ENCODE measurements at places on chromosomes 1 and 21.
A peak's percentile ranks its signal among the peaks of the same experiment; 100 is the strongest.

DNA sequence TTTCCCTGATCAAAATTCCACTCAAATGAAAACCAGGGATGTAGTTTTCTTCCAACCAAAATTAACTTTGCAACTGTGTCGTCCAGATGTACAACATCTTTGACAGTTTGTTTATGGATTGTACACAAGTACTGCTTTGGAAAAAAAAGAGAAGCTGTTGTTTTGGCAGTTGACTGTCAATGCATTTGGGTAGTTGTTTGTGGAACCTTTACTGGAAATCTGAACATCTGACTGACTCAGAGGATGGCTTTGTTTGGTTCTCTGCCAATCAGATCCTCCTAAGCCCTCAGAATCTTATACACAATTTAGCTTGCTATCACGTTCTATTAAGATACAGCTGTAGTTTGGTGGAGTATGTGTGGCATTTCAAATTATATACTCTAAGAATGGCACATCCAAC, 195.0 kb downstream of the KCNK2 start:
- no peak for DNase-seq

- DNase-seq, result no peak
Measured at GRCh38 chr1:96763514-96763913, 41.9 kb downstream of the PTBP2 start.

GRCh38 chr1:81662913-81663526, 137.7 kb upstream of the ADGRL2 start:
- no peak for DNase-seq

DNA sequence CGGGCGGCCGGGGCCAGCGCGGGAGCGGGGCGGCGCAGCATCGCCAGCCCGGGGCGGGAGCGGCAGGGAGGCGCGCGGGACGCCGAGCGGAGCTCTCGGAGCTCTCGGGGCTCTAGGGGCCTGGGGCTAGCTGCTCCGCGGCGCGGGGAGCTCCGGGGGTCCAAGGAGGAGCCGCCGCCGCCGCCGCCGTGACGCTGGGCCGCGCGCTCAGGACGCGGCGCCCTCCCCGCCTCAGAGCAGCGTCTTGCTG, 147 bp downstream of the CLSTN1 start:
- no peak for DNase-seq

DNA sequence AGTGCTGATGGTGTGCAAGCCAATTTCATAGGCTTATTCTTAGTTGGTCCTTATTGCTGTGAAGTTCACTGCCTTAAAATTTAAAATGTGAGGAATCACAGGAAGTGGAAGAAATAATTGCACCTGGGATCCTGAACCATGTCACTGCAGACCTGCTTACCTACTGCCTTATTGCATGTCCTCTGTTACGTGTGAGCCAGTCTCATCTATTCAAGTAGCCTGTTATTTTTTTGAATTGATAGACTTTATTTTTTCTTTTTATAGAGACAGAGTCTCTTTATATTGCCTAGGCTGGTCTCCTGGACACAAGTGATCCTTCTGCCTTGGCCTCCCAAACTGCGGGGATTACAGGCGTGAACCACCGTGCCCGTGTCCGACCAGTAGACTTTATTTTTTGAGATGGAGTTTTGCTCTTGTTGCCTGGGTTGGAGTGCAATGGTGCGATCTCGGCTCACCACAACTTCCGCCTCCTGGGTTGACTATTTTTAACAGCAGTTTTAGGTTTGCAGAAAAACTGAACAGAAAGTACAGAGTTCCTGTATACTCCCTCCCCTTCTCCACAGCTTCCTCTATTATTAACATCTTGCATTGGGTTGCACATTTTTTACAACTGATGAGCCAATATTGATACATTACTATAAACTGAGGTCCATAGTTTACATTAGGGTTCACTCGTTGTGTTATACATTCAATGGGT, 14.0 kb upstream of the DISC1 start:
- no peak for DNase-seq

DNA sequence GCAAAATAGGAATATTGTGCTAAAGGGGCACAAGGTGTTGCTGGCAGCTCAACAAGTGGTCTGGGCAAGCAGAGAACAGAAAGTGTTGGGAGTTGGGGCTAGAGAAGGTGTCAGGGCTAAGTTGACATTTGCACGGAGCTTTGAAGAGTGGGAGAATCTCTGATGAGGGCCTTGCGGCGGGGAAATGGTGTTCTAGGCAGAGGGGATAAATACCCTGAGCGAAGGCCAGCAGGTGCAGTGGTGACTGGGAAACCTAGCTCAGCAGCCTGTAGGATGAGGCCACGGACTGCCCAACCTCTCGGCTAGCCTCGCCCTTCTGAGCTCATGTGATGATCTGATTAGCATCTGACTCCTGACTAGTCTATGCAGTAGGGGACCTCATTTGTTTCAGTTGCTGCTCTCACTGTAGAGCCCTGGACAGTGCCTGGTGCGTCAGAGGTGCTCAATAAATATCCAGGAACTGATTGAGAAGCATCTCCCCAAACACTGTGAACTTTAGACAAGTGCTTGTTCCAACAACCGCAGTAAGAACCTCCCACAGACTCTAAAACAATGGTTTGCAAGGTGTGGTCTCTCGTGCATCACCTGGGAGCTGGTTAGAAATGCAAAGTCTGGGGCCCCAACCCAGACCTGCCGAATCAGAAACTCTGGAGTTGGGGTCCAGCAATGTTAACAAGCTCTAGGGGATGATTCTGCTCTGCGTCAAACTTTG, 1.0 kb upstream of the FOXO6 start:
- no peak for DNase-seq

- peak; percentile 20 for DNase-seq
Measured at GRCh38 chr1:192474080-192474683, 101.4 kb upstream of the RGS1 start.

GRCh38 chr1:88943241-88943640, 49.2 kb downstream of the KYAT3 start:
- DNase-seq, result no peak

DNA sequence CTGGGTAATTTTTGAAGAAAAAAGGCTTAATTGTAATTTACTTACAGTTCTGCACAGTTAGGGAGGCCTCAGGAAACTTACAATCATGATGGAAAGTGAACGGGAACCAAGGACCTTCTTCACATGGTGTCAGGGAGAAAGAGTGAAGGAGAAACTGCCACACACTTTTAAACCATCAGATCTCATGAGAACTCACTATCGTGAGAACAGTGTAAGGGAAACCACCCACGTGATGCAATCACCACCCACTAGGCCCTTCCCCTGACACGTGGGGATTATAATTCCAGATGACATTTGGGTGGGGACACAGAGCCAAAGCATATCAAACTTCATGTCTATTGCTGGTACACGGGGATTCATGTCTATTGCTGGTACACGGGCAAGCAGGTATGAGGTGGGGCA, 5.3 kb upstream of the SFT2D2 start:
- no peak for DNase-seq

GRCh38 chr1:208248307-208248801, 4.2 kb upstream of the PLXNA2 start:
- no peak for DNase-seq
